Gastroesophageal sphincter (tissue), 4 donors: ENCODE measurements at places on chromosomes 12 and 14.
A peak's percentile ranks its signal among the peaks of the same experiment; 100 is the strongest.

- ATAC-seq, result no peak
Observed at GRCh38 chr14:37709419-37710195, 114.2 kb downstream of the TTC6 start.

DNA sequence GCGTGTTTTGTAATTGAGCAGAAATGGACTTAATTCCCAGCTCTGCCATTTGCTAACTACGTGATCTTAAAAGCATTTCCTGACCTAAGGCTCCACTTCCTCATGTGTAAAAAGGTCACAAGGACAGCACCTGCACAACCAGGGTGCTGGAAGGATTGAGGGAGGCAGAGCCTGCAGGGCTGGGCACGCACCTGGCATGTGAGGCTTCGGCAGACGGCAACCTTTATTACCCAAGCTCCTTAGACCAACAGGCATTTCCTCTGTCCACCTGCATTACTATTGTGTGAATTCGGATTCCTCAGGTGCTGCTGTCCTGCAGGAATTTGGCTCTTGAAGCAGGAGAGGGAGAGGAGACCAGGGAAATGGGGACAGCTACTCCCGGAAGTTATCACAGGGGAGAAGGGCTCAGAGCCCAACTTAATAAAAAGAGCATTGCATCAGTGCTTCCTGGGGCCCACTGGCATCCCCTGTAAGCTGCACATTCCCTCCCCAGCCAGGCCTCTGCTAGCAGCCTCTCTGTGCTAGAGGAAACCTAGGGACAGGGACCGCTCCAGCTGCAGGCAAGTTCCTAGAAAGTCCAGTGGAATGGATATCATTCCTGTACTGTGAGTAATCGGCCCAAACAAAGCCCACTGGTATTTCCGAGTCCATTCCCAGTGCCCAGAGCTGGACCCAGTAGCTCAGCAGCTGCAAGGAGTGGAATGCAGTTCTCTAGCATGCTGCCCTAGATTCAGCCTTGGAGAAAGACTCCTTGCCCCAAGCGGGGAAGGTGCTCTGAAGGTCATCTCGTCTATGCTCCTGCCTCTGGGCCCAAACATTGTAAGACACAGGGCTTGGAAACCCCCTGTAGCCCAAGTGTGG lies 157.1 kb upstream of the CCND2 start:
- ATAC-seq, result peak; percentile 64

DNA sequence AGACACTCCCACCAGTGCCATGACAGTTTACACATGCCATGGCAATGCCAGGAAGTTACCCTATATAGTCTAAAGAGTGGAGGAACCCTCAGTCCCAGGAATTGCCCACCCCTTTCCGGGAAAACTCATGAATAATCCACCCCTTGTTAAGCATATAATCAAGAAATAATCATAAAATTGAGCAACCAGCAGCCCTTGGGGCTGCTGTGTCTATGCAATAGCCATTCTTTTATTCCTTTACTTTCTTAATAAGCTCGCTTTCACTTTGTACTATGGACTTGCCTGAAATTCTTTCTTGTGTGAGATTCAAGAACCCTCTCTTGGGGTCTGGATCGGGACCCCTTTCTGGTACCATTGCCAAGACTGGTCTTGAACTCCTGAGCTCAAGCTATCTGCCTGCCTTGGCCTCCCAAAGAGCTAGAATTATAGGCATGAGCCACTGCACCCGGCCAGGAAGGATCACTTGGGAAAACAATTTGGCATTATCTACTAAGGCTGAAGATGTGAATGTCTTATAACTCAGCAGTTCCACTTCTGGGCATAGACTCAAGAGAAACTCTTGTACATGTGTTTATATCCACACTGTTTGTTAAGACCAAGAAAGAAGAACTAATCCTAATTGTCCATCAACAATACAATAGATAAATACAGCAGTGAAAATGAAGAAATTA lies 35.9 kb upstream of the CEP83 start:
- no peak for ATAC-seq

- no peak for ATAC-seq
Observed at GRCh38 chr14:75123991-75124390, 2.9 kb downstream of the NEK9 start.

GRCh38 chr14:50615552-50615951 lies 52.6 kb downstream of the SAV1 start:
- no peak for ATAC-seq

DNA sequence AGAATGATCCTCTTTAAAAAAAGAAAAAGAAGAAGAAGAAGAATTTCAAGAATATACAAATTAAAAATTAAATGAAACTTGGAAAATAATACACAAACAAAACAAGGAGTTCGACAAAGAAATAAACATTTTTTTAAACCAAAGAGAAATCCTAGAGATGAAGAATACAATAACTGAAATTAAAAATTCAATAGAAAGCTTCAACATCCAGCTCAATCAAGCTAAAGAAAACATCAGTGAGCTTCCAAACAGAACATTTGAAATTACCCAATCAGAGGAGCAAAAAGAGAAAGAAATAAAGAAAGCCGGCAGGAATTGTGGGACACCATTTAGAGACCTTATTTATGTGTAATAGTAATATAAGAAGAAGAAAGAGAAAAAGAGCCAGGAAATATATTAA lies 37.2 kb upstream of the RHOJ start:
- ATAC-seq, result no peak

GRCh38 chr12:47852096-47852571 lies 32.4 kb upstream of the HDAC7 start:
- no peak for ATAC-seq
